ENCODE measurements at places on chromosomes 16 and 17.

GRCh38 chr17:34464812-34465211, 101.8 kb upstream of the CCL1 start:
- DNase-seq = no peak

DNA sequence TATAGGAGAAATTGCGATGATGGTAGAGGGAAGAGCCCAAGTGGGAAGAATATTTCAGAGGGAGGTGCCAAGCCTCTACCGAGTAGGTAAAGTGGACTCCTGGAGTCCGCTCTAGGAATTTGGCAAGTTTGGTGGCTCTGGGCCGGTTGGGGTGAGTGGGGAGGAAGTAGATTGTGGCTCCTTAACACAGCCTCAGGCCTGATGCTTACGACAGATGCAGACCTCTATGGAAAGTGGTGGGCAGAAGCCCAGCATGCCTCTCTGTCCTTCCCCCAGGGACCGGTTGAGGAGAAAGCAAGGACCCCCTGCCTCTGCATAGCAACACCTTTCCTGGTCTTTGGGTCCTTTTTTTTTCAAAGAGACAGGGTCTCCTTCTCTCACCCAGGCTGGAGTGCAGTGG, 55.9 kb upstream of the SIAH1 start:
- DNase-seq = no peak

DNA sequence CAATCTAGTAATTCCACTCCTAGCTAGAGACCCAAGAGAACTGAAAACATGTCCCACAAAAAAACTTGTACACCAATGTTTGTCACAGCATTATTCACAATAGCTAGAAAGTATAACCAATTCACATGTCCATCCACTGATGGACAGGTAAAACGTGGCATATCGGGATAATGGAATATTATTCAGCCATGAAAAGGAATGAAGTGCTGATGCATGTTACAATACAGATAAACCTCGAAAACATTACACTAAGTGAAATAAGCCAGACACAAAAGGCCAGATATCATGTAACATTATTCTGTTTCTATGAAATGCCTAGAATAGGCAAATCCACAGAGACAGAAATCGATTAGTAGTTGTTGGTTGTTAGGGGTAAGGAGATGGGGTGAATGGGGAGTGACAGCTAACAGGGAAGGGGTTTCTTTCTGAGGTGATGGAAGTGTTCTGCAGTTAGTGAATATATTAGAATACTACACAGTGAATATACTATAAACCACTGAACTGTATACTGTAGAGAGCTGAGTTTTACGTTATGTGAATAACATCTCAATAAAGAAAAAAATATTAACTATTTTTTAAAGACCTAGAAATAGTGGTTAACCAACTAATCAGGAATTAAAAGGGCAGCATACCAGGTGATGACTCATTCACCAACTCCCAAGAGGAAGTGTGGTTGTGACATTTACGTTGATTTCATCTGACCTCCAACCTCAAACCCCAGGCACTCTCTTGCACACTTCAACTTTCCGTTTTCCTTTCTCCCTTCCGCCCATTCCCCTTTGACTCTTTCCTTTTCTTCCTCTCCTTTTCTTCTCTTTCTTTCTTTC, 48.6 kb downstream of the GAS7 start:
- peak; percentile 70 for DNase-seq

DNA sequence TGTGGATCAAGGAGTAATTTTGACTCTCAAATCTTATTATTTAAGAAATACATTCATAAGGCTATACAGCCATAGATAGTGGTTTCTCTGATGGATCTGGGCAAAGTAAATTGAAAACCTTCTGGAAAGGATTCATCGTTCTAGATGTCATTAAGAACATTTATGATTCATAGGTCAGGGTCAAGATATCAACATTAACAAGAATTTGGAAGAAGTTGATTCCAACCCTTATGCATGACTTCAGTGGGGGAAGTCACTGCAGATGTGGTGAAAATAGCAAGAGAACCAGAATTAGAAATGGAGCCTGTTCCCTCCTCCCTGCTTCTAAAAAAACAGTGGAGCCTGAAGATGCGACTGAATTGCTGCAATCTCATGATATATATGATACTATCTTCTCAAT, 36.6 kb upstream of the HNF1B start:
- no peak for DNase-seq

DNA sequence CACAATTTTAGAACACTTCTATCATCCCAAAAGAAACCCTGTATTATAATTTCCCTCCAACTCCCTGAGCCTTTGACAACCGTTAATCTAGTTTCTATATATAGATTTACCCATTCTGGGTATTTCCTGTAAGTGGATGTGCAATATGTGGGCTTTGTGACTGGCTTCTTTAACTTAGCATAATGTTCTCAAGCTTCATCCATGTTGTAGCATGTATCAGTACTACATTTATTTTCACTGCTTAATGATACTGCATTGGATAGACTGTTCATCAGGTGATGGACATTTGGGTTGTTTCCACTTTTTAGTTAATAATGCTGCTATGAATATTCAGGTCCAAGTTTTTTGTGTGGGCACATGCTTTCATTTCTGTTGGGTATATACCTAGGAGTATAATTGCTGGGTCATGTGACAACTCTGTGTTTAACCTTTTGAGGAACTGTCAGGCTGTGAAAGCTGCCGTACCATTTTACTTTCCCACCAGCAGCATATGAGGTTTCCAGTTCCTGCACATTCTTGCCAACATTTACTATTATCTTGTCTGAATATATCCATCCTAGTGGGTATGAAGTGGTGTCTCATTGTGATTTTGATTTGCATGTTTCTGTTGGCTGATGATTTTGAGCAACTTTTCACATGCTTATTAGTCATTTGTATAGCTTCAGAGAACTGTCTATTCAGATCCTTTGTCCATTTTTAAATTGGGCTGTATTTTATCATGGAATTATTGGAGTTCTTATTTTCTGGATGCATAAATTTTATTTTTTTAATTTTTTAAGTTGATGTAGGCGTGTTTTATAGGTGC, 16.4 kb downstream of the REXO5 start:
- DNase-seq = peak; percentile 17

DNA sequence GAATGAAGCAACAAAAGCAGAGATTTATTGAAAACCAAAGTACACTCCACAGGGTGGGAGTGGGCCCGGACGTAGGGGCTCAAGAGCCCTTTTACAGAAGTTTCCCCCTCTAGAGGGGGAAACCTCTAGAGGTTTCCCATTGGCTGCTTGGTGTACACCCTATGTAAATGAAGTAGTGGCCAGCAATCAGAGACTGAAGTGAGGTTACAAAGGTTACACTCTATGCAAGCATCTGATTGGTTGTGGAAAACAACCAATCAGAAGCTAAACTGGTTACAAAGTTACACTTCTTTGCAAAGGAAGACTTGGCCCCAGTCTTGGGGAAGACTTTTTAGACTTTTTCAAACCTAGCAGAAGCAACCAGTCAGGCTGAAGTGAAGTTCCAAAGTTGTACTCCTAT, 27.1 kb downstream of the CRAMP1 start:
- no peak for DNase-seq

DNA sequence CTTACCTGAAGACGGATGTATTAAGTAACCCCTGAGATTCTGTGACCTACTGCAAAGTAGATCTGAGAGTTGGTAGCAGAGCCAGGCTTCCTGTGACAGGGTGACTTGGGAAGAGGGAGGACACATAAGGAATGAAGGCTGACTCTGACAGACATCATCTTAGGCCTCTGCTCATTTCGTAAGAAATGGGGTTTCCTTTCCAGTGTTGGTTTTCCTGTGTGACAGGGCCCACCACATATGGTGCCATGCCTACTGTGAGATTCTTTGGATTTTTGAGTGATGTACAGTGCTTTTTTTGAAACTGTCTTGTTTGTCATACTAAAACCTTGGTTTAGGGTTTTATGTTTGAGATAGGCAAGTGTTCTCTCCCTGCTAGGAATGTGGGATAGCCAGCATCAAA, 12.7 kb downstream of the LIG3 start:
- peak; percentile 55 for DNase-seq

GRCh38 chr17:35082073-35082657, 18.7 kb upstream of the RFFL start:
- no peak for DNase-seq

DNA sequence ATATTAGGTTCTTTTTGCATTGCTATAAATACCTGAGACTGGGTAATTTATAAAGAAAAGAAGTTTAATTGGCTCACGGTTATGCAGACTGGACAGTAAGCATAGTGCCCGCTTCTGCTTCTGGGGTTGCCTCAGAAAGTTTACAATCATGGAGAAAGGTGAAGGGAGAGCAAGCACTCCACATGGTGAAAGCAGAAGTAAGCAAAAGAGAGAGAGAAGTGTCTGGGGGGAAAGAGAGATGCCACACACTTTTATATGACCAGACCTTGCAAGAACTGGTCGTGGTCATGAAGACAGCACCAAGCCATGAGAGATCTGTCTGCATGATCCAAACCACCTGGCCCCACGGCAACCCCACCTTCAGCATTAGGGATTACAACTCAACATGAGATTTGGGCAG, 45.4 kb downstream of the KCNJ16 start:
- DNase-seq = no peak

DNA sequence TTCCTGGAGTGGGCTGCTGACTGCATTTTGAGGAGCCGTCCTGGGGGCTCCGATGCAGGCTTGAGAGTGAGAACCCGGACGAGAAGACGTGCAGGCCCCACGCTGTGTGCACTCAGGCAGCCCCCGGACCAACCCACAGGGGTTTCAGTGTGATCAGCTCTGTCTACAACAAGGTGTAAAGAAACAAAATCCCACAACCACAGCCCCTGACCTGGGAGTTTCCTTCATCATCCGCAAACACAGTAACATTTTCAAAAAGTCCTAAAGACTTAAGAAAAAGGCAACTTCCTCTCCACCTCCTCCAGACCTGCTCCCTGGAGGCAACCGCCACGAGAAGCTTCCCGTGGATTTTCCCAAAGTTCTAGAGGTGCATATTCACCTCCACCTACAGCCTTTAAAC, 15.4 kb upstream of the MEAK7 start:
- no peak for DNase-seq

- no peak for DNase-seq
These were observed 40.9 kb upstream of the CCNF start for GRCh38 chr16:2388139-2388874.

DNA sequence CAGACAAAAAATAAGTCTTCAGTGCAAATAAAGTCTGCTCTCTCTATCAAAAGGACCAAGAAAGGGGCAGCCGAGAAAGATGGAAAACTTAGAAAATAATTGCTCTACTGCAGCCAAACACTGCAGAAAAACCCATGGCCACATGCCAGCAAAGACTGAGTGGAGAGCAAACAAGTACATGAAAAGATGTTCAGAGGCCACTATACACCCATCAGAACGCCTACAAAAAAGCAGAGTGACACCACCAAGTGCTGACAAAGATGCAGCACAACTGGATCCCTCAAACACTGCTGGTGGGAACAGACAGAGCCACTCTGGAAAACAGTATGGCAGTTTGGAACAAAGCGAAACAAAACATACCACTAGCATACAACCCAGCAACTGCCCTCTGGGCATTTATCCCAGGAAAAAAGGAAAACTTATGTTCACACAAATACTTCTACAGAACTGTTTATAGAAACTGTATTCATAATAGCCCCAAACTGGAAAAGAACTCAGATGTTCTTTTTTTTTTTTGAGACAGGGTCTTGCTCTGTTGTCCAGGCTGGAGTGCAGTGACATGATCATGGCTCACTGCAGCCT, 36.7 kb downstream of the KIAA0753 start:
- no peak for DNase-seq

GRCh38 chr16:50697881-50698767, 4.7 kb downstream of the NOD2 start:
- no peak for DNase-seq

GRCh38 chr16:19507867-19508266, 14.0 kb downstream of the GDE1 start:
- no peak for DNase-seq

DNA sequence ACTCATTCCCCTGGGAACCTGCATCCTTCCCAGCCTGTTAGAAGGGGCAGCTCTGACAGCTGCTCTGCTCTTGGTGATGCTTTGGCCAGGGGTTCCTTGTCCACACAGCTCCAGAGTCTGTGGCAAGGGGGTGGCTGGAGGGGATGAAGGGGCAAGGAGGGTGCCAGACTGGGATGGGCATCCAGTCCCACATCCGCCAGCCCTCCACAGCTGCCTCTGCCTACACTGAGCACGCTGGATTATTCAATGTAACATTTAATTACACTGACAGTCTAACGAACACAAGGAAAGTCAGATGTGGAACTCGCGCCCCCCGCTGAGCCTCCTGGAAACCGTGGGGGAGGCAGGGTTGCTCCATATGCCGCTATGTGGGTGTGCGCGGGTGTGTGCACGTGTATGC, 101.1 kb downstream of the C16orf78 start:
- no peak for DNase-seq

- DNase-seq = no peak
These were observed 37.5 kb downstream of the CREBBP start for GRCh38 chr16:3842994-3843393.

GRCh38 chr17:15457723-15458094, 9.7 kb downstream of the CDRT4 start:
- DNase-seq = no peak

GRCh38 chr16:66161942-66162341, 204.5 kb upstream of the CDH5 start:
- no peak for DNase-seq

- DNase-seq = no peak
These were observed 24.3 kb downstream of the STAT3 start for GRCh38 chr17:42363767-42364585.

- DNase-seq = no peak
These were observed 18.1 kb upstream of the MAF start for GRCh38 chr16:79618692-79619050.

DNA sequence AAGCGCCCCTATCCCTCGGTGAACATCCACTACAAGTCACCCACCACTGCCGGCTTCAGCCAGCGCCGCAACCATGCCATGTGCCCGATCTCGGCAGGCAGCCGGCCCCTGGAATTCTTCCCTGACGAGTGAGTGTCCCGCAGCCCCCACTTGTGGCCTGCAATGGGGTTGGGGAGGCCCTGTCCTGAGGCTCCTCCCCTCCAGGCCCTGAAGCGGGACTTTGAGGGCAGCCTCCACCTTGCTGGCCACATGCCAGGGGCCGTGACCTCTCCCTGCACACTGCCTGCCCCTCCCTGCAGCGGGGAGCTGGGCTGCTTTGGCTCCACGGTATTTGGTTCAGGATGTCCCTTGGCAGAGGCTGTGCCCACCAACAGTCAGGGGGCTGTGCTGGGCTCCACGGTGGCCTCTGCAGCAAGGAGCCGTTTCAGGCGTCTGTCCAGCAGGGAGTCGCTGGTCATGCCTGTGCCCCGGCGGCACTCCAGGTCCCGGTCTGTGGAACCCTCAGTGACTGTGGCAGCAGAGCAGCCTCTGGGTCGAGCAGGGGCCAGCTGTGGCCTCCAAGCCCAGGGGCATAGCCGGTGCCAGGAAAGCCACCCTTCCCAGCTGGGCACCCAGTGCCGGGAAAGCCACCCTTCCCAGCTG, 8.3 kb downstream of the NME3 start:
- DNase-seq = no peak
